ENCODE measurements at places on chromosomes 7 and 10.

- no peak for DNase-seq
These were observed 155.8 kb downstream of the NRF1 start for GRCh38 chr7:129767120-129768015.

GRCh38 chr7:16431646-16432424 lies 10.5 kb upstream of the CRPPA start:
- DNase-seq, result no peak

- no peak for DNase-seq
These were observed 1.9 kb downstream of the UBE2H start for GRCh38 chr7:129950933-129951225.

- no peak for DNase-seq
These were observed 115.2 kb downstream of the SORBS1 start for GRCh38 chr10:95445837-95446486.

- no peak for DNase-seq
These were observed 103.7 kb downstream of the RNF216 start for GRCh38 chr7:5677538-5678294.

GRCh38 chr7:2646680-2647571 lies 15.1 kb downstream of the TTYH3 start:
- no peak for DNase-seq

- no peak for DNase-seq
These were observed 320.5 kb downstream of the BBS9 start for GRCh38 chr7:33449847-33450246.

DNA sequence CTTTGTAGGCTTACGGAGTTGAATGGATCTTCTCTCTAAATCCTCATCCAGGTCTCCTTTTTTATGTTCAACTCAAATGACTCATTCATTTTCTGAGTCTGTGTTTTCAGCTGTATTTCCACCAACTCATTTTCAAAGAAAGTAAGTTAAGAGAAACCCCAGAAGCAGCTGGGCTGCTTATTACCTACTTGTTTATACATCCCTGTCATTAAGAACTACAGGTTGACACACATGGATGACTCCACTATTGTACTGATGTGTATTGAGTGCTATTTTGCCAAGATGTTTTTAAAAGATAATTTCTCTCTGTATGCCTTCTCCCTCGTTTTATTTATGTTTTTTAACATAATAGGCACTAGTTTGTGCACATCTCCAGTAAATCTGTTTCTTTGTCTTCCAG lies 41.9 kb downstream of the DGKI start:
- no peak for DNase-seq

DNA sequence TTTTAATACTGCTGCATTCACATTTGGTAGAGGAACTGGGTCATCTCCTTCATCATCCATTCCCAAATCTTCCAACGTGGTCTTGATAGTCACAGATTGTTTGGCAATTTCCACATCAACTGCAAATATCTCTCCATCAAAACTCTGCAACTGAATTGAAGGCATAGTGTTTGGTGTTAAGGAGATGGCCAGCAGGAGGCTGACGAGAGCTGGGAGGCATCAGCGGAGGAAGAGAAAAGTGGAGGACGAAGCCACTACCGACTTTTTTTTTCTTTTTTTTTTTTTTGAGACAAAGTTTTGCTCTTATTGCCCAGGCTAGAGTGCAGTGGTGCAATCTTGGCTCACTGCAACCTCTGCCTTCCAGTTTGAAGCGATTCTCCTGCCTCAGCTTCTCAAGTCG lies 205.0 kb upstream of the KCTD7 start:
- DNase-seq, result no peak

- no peak for DNase-seq
These were observed 51.2 kb upstream of the TMEM229A start for GRCh38 chr7:124084024-124084423.

DNA sequence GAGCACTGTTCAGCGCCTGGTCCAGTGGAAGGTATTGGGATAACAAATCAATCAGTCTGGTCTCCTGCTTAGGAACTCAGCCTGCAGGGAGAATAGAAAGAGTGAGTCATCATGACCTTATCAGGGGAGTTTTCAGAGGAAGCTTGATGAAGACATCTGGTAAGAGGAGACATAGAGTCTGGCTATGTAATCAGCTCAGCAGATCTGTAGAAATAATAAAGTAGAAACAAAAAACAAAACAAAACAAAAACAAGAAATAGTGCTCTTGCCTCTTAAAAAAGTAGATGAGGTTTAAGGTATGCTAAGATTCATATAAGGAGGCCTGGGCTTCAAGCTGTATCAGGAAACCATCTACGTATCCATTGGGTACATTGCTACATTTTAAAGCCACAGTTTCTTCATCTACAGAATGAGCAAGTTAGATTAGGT lies 14.4 kb downstream of the TAS2R41 start:
- no peak for DNase-seq

- DNase-seq, result no peak
These were observed 145.1 kb downstream of the SEMA3D start for GRCh38 chr7:85041605-85042216.

- no peak for DNase-seq
These were observed 139.0 kb downstream of the DOCK4 start for GRCh38 chr7:112067200-112067599.

- no peak for DNase-seq
These were observed 224.7 kb downstream of the LHFPL3 start for GRCh38 chr7:104553074-104553473.

GRCh38 chr7:116399819-116400218 lies 99.7 kb upstream of the CAV2 start:
- DNase-seq, result no peak

- DNase-seq, result no peak
These were observed 57.1 kb downstream of the BPGM start for GRCh38 chr7:134703782-134704181.

- DNase-seq, result no peak
These were observed 83.6 kb downstream of the KCNMA1 start for GRCh38 chr10:77553966-77554365.
